ENCODE measurements at places on chromosomes 12 and 14. TPM values are rescaled to one million over a fixed set of nuclear protein-coding genes. Genes with fewer than 3 reads are reported as not detected.

Gene RNASE4
- polyA plus RNA-seq = 28.4 TPM

- no peaks in the 10 kb centered on the region for H3K36me3 ChIP-seq
- no peak for DNase-seq
- H3K27me3 ChIP-seq = no peaks in the 10 kb centered on the region
- no peak overlapping the region for H3K27ac ChIP-seq
- H3K4me1 ChIP-seq = no peaks in the 10 kb centered on the region
- no peak overlapping the region for H3K4me3 ChIP-seq
Observed at GRCh38 chr12:62227091-62227490, 33.1 kb upstream of the USP15 start.

DNA sequence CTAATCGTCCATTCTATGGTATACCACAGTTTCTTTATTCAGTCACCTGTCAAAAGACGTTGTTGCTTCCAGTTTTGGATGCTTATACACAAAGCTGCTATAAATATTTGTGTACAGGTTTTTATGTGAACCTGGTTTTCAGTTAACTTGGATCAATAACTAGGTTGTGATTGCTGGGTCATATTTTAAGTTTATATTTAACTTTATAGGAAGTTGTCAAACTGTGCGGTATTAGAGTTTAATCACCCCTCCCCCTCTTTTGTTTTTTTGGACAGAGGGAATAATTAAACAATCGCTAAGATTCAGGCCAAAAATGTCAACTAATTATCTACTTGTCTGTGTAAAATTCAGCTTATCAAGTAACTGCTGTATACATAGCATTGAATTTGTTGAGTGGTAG lies 34.3 kb downstream of the SCN8A start:
- peaks cover 2% of the 10 kb centered on the region for H3K27me3 ChIP-seq
- DNase-seq = no peak
- H3K36me3 ChIP-seq = no peaks in the 10 kb centered on the region
- no peak overlapping the region for H3K27ac ChIP-seq

Gene RND1
- 22.0 TPM for polyA plus RNA-seq

DNA sequence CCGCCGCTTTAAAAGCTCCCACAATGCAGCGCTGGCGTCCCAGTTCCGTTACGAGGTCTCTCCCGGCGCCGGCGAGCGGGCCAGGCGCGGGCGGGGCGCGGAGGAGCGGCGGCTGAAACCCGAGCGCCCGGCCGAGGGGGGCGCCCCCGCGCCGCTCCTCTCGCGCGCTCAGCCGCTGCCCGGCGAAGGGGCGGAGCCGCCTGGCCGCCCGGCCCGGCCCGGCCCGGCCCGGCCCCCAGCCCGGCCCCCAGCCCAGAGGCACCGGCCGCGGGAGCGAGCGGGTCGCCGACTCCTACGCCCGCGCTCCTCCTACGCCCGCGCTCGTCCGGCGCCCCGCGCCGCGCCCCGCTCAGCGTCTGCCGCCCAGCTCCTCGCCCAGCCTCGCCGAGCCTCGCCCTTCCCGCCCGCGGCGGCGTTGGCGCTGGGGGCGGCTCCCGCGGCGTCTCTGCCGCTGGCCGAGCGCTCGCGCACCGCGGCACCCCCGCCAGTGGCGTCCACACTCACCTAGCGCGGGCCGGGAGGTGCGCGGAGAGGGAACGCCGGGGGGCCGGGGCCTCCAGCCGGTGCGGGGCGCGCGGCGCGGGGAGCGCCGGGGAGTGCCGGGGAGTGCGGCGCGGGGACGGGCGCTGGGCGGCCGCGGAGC lies at the start of gene RASSF8:
Gene RASSF8, plus strand, starts transcription at position 255 of the 643 bp plus-strand sequence. CDS start 96,662 bp downstream, outside the sequence.
- no peaks in the 10 kb centered on the region for H3K27me3 ChIP-seq
- peaks cover 5% of the 10 kb centered on the region for H3K36me3 ChIP-seq
- DNase-seq = peak; percentile 93
- peak within 1 kb of the TSS; percentile 97 for H3K27ac ChIP-seq

DNA sequence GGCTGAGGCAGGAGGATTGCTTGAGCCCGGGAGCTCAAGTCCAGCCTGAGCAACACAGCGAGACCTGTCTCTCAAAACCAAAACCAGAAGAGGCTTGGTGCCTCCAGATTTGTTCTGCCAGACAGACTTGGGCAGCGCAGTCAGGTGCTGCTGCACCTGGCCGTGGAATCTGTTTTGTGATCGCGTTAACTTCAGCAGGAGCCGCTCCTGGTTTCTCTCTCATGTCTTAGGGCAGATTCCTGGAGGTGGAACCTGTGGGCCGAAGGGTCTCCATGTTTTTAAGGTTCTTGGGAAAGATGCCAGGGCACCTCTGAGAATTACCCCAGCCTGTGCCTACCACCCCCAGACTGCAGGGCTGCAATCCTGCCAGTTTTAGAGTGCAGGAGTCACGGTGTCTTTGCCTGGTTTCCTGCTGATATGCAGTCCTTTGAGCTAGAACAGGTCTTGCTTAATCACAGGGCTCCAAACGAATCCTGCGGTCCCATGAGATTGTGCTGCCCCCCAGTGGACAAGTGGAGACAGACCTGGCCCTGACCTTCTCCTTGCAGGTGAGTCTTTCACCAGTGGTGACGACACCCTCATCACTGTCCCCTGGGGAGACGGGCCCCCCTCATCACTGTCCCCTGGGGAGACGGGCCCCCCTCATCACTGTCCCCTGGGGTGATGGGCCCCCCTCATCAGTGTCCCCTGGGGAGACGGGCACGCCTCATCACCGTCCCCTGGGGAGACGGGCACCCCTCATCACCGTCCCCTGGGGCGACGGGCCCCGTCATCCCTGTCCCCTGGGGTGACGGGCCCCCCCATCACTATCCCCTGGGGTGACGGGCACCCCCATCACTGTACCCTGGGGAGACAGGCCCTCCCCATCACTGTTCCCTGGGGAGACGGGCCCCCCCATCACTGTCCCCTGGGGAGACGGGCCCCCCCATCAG lies 37.6 kb downstream of the PACS2 start:
- no peaks in the 10 kb centered on the region for H3K36me3 ChIP-seq
- peak; percentile 88 for DNase-seq
- H3K4me3 ChIP-seq = no peak overlapping the region
- peaks cover 4% of the 10 kb centered on the region for H3K4me1 ChIP-seq
- no peak overlapping the region for H3K27ac ChIP-seq
- H3K27me3 ChIP-seq = no peaks in the 10 kb centered on the region

GRCh38 chr12:26730481-26731350 lies 102.3 kb downstream of the ITPR2 start:
- no peaks in the 10 kb centered on the region for H3K27me3 ChIP-seq
- DNase-seq = peak; percentile 9
- H3K4me1 ChIP-seq = no peaks in the 10 kb centered on the region
- no peak overlapping the region for H3K4me3 ChIP-seq
- H3K36me3 ChIP-seq = no peaks in the 10 kb centered on the region

- H3K4me3 ChIP-seq = no peak overlapping the region
- H3K36me3 ChIP-seq = no peaks in the 10 kb centered on the region
- H3K27me3 ChIP-seq = no peaks in the 10 kb centered on the region
- H3K27ac ChIP-seq = peak overlapping the region; percentile 85
- peaks cover 13% of the 10 kb centered on the region for H3K4me1 ChIP-seq
- peak; percentile 65 for DNase-seq
Observed at GRCh38 chr12:104055686-104056388, 5.8 kb upstream of the GLT8D2 start.

GRCh38 chr12:119990382-119990874 lies 1.4 kb downstream of the BICDL1 start:
- H3K27me3 ChIP-seq = peaks cover 4% of the 10 kb centered on the region
- DNase-seq = no peak
- H3K27ac ChIP-seq = no peak overlapping the region
- no peak overlapping the region for H3K4me3 ChIP-seq

DNA sequence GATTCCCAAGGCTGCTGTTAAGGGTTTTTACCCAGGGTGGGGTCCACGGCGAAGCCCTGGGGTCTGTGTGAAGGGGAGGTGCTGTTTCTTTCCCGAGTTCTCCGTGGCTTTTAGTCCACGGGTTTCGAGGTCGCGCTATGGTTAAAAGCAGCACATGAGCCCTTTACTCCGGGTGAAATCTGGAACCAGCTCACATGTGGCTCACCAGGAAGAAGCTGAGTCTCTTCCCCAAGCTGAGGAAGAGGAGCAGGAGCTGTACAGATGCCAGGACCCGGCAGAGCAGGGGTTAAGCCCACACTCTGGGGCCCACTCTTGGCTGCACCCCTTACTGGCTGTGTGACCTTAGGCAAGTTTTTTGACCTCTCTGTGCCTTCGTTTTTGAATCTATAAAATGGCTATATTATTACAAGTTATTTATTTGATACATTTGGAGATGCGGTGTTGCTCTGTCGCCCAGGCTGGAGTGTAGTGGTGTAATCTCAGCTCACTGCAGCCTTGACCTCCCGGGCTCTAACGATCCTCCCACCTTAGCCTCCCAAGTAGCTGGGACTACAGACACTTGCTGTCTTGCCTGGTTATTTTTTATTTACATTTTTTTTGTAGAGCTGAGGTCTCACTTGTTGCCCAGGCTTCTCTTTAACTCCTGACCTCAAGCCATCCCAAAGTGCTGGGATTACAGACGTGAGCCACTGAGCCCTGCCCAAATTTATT lies 266.3 kb downstream of the AACS start:
- no peaks in the 10 kb centered on the region for H3K4me1 ChIP-seq
- H3K4me3 ChIP-seq = no peak overlapping the region
- DNase-seq = no peak

- H3K27me3 ChIP-seq = no peaks in the 10 kb centered on the region
- H3K36me3 ChIP-seq = peaks cover 18% of the 10 kb centered on the region
- H3K27ac ChIP-seq = peak within 1 kb of the TSS; percentile 75
- H3K4me3 ChIP-seq = peak within 1 kb of the TSS; percentile 84
Observed at GRCh38 chr14:24232645-24233537, at the start of gene GMPR2. GMPR2 (plus strand) TSS chr14:24232929; CDS start chr14:24233254, 325 bp downstream.

DNA sequence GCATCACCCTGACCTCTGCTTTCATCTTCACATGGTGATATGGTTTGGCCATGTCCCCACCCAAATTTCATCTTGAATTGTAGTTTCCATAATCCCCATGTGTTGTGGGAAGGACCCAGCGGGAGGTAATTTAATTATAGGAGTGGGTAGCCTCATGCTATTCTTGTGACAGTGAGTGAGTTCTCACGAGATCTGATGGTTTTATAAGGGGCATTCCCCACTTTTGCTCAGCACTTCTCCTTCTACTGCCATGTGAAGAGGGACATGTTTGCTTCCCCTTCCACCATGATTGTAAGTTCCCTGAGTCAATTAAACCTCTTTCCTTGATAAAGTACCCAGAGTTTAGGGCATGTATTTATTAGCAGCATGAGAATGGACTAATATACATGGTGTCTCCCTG lies 38.2 kb downstream of the TMBIM6 start:
- no peak for DNase-seq
- peaks cover 14% of the 10 kb centered on the region for H3K4me1 ChIP-seq
- H3K27ac ChIP-seq = no peak overlapping the region

DNA sequence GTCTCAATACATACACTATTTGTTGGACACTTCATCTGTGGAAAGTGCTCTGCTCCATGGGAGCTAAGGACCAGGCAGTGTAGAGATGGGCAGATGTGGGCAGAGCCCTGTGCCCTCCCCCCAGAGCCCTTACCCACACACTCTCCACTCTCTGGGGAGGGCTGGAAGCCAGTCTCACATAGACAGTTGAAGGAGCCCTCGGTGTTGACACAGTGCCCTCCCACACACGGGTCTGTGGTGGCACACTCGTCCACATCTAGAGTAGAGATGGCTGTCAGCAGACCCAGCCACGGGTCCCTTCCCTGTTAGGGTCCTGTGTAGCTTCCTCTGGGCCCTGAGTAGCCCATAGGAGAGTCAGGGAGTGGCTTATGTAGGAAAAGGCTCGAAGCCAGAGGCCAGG lies 14.3 kb downstream of the ISCA2 start:
- no peak for DNase-seq
- H3K36me3 ChIP-seq = no peaks in the 10 kb centered on the region
- no peaks in the 10 kb centered on the region for H3K27me3 ChIP-seq
- no peak overlapping the region for H3K4me3 ChIP-seq

DNA sequence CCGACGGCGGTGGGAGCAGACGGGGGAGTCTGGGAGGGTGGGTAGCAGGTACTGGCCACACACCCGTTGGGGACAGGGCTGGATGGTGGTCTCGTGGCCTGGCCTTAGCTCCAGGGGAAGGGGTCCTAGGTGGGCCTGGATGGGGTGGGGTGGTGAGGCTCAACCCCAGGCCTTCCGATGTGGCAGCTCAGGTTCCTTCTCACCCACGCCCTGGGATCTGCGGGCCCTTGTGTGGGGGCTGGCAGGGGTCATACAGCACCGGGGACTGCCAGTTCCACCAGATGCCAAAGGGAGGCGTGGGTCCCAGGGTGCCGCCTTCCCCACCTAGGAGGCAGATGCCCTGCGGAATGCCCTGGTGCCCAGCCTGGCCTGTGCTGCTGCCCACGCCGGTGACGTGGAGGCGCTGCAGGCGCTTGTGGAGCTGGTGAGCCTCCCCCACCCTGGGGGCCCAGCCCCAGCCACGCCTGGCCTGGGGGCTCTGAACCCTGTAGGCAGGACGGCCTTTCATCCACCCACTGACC lies 21.0 kb downstream of the ASPG start:
- DNase-seq = no peak
- H3K4me1 ChIP-seq = no peaks in the 10 kb centered on the region
- no peak overlapping the region for H3K27ac ChIP-seq
- H3K36me3 ChIP-seq = no peaks in the 10 kb centered on the region
- no peaks in the 10 kb centered on the region for H3K27me3 ChIP-seq
- no peak overlapping the region for H3K4me3 ChIP-seq

GRCh38 chr12:11856971-11857370 lies 207.5 kb downstream of the ETV6 start:
- peaks cover 18% of the 10 kb centered on the region for H3K36me3 ChIP-seq
- no peaks in the 10 kb centered on the region for H3K27me3 ChIP-seq
- no peak for DNase-seq
- H3K4me3 ChIP-seq = no peak overlapping the region
- no peak overlapping the region for H3K27ac ChIP-seq

- no peak for DNase-seq
- H3K36me3 ChIP-seq = no peaks in the 10 kb centered on the region
- peaks cover 6% of the 10 kb centered on the region for H3K27me3 ChIP-seq
- no peak overlapping the region for H3K4me3 ChIP-seq
- H3K27ac ChIP-seq = no peak overlapping the region
Observed at GRCh38 chr12:111197376-111197944, 171.4 kb downstream of the PHETA1 start.

- no peaks in the 10 kb centered on the region for H3K36me3 ChIP-seq
- no peak for DNase-seq
- H3K27ac ChIP-seq = no peak overlapping the region
- no peaks in the 10 kb centered on the region for H3K27me3 ChIP-seq
Observed at GRCh38 chr14:97381309-97381708, 584.1 kb downstream of the VRK1 start.

GRCh38 chr14:102092806-102093205 lies 6.0 kb upstream of the HSP90AA1 start:
- DNase-seq = no peak
- H3K4me1 ChIP-seq = peaks cover 27% of the 10 kb centered on the region
- no peaks in the 10 kb centered on the region for H3K36me3 ChIP-seq
- no peaks in the 10 kb centered on the region for H3K27me3 ChIP-seq
- H3K27ac ChIP-seq = no peak overlapping the region

DNA sequence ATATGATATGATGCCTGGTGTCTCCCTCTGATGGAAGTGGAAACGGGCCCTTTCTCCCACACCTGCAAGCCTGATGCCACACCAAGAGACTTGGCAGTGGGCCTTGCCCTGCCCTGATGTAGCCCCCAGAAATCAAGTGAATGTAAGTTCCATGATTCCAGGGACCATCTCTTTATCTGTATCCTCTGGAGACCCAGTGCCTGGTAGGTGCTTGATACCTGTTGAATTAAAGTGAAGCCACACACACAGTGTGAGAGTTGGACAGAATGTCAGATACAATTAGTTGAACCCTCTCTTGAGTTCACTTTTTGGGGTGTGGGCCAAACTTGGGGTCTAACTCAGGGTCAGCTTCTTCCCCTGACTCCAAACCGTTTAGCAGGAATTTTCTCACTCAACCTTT lies 4.8 kb upstream of the RAB35 start:
- H3K4me3 ChIP-seq = no peak overlapping the region
- H3K27me3 ChIP-seq = no peaks in the 10 kb centered on the region
- no peak overlapping the region for H3K27ac ChIP-seq
- H3K36me3 ChIP-seq = no peaks in the 10 kb centered on the region
- DNase-seq = no peak

Data from lung (tissue), 17 donors.